ENCODE measurements at places on chromosomes 11 and 22.

- DNase-seq = peak; percentile 15
These were observed 27.7 kb upstream of the MUC5B start for GRCh38 chr11:1194977-1195681.

DNA sequence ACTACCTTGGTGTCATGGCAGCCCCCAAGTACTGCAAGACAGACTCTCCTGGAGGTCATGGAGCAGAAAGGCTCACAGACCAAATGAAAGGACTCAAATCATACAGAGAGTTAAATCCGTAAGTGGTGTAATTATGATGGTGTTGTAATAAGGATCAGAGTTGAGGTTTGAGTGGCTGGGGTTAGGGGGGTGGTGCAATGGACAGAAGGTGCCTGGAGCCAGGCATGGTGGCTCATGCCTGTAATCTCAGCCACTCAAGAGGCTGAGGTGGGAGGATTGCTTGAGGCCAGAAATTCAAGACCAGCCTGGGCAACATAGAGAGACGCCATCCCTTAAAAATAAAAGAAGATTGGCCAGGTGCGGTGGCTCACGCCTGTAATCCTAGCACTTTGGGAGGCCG is 18.7 kb downstream of the ART5 start:
- DNase-seq = no peak

DNA sequence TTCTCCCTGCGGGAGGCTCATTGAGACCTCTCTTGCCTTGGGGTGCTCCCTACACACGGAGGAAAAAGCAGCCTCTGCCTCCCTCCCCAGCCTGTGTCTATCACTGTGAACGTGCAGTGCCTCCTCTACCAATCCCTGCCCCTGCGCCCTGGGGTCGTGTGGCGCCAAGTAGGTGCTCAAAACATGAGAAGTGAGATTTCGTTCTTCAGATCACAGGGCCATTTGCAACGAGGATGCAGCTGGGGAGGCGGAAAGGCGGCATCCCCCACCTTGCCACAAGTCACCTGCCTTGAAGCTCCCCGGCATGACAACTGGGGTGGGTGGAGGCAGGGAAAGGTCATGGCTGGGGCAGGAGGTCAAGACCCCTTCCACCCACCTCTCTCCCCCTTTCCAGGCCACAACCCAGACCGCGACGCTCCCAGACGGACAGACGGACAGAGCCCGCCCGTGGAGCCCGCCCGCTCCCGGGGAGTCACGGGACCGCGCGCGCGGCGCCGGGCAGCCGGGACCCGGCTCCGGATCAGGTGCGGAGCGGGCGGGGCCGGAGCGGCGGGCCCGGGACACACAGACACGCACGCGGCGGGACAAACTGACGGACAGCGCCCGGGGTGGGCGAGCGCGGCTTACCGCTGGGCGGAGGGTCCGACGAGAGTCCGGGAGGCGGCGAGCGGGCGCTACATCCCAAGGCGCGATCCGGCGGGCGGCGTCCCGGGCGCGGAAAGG is 485 bp downstream of the KCNJ4 start:
- no peak for DNase-seq

DNA sequence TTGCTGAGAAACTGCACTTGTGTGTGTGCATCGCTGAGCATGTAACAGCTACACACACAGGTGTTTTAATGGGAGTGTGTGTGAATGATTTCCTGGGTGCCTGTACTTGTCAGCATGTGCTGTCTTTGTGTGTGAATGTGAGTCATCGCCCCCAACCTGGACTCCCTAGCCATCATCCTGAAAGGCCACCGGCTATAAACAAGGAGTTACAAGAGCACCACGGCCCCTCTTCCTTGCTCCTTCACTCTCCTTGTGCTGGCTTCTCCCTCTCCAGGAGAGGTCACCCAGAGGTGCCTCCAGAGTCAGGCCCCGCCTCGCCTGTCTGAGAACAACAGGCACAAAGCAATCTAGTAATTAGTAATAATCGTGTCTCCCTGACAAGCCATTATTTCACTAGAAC is 419.2 kb downstream of the BUD13 start:
- DNase-seq = no peak

GRCh38 chr11:120024586-120024985 is 113.3 kb downstream of the TRIM29 start:
- DNase-seq = no peak

GRCh38 chr22:41920271-41920976 is 5.5 kb upstream of the SHISA8 start:
- no peak for DNase-seq

DNA sequence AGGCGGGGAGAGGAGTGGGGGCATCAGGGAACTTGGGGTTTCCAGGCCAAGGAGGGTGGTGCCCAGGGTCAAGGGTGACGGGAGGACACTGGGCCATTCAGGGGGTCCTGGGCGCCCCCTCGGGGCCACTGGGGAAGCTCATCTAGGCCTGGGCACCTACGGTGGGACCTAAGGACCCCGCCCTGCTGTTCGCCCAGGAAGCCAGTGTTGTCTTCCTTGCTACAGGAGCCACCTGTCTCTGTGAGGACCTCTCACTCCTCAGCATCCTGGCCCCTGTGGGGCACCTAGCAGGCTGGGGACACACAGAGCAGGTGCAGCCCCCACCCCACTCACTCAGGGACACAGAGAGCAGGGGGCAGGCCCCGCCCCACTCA is 191.6 kb downstream of the IGLL1 start:
- DNase-seq = no peak

- DNase-seq = no peak
These were observed 73.5 kb downstream of the ZBTB16 start for GRCh38 chr11:114132944-114133394.

DNA sequence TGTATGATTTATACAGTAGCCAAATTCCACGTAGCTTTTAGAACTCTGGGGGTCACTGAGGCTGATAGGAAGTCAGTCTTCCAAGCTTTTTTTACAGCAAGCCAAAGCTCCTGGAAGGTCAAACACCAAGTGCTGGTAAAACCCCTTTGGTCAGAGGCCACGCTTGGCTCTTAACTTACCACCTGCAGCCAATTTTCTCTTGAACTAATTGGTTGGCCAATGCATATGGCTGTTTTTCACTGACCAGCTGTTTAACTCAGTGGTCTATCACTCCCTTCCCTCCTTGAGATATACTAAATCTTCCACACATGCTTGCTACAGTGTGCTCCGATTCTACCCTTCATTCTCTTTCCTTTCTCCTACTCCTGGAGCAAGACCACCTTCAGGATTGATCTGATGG is 116.0 kb downstream of the FAR1 start:
- peak; percentile 42 for DNase-seq

DNA sequence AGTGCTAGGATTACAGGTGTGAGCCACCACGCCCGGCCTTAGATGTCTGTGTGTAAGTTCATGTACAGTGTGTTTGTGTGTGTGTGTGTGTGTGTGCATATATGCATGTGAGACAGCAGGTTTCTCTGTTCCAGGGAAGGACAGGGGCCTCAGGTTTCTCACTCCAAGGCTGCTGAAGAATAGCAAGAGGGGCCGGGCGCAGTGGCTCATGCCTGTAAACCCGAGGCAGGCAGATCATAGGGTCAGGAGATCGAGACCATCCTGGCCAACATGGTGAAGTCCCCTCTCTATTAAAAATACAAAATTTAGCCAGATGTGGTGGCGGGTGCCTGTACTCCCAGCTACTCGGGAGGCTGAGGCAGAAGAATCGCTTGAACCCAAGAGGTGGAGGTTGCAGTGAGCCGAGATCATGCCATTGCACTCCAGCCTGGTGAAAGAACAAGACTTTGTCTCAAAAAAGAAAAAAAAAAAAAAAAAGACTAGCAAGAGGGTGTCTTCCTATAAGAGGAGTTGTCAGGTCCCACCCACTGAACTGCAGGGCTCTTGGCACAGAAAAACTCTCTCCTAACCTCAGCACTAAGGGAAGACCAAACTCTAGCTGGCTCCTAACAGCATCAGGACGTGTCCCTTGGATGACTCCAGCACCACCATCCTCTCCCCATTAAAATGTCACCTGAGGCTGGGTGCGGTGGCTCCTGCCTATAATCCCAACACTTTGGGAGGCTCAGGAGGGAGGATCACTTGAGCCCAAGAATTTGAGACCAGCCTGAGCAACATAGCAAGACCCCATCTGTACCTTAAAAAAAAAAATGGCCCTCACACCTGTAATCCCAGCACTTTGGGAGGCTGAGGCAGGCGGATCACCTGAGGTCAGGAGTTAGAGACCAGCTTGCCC is 40.0 kb downstream of the TST start:
- no peak for DNase-seq

- DNase-seq = no peak
These were observed 10.2 kb upstream of the GRAMD1B start for GRCh38 chr11:123419731-123420452.

- DNase-seq = no peak
These were observed 4.8 kb downstream of the ADAMTS8 start for GRCh38 chr11:130423541-130424142.

GRCh38 chr11:103863497-103863896 is 172.9 kb upstream of the DDI1 start:
- no peak for DNase-seq

DNA sequence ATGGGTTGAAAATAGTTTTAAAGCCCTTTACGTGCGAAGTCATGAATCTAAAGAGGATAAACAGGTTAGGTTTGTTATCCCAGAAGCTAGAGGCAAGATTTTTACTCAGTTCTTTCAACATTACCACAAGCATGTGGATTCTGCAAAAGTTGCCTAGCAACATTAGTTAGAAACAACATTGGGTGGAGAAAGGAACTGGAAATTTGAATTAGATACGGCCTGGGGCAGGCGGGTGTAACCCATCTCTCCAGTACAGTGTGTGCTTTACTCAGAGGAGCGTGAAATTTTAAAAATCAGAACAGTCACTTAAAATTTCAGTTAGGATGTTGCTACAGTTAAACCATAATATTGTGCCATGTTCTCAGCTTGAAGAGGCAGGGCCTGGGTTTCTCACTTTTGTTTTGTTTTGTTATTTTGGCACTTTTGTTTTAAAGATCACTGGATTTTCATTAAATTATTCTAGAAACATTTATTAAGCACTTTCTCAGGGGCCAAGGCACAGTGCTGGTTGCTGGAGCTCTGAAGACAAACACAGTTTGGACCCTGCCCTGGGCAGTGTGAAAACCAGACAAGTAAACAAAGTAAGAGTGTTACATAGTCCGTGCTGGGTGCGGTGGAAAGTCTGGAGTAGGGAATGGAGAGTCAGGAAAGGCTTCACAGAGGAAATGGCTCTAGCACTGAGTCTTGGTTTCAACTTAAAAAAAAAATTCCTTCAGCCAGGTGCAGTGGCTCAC is 4.4 kb upstream of the WEE1 start:
- no peak for DNase-seq

- DNase-seq = no peak
These were observed 2.9 kb downstream of the AMBRA1 start for GRCh38 chr11:46590740-46591605.

DNA sequence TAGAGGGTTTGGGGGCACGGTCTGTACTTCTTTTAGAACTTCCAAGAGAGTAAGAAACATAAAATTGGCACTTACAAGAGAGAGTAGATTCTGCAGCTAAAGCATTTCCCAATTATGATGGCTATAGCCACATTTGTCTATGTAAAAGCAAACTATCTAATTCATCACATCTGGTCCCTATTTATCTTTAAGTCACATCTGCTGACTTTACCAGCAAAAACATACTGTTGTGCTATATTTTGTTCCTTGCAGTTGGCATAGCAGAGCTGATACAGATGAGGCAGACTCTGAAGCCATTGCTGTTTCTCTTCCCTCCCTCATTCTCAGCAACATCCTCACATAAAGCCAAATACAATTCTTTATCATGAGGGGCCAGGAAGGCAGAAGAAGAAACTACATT is 1533.5 kb upstream of the RAG2 start:
- DNase-seq = no peak

Data from dorsolateral prefrontal cortex (tissue), 122 donors.